ENCODE measurements at places on chromosomes 12 and 14.

- DNase-seq: no peak
Observed at GRCh38 chr12:97875064-97875463, 412.5 kb downstream of the RMST start.

DNA sequence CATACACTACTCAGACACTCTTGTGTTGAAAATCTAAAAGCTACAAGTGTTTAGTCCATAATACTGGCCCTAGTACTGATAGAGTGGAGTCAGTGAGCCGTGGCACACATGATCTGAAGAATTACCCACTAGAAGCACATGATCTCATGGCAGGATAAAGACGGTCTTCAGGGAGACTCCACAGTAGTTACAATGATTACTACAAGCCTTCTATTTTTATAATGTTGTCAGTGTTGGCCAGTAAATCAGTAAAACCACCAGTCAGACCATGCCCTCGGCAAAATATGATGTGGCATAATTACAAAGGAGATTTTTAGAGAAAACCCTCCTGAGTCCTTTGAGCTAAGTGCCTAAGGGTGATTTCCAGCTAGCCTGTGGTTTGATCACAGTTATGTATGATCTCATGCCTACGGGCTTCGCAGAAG is 114.9 kb downstream of the PDZRN4 start:
- no peak for DNase-seq

DNA sequence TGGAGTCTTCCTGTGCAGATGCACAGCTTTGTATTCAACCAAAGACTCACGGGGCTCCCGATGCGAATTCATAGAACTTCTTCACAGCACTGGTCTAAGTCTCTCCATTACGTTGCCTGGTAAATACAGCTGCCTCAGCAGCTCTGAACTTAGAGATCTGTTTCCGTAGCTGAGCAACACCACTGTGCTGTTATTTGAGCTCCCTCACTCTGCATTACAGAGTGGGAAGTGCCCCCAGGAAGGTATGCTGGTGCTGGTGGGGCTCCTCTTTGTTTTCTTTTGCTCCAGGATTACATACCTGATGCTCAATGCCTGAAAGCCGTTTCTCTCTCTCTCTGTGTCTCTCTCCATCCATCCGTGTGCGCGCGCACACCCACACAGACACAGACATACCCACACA is 227.5 kb upstream of the RMST start:
- DNase-seq: no peak

GRCh38 chr12:76201316-76201715 is 116.8 kb upstream of the NAP1L1 start:
- no peak for DNase-seq

DNA sequence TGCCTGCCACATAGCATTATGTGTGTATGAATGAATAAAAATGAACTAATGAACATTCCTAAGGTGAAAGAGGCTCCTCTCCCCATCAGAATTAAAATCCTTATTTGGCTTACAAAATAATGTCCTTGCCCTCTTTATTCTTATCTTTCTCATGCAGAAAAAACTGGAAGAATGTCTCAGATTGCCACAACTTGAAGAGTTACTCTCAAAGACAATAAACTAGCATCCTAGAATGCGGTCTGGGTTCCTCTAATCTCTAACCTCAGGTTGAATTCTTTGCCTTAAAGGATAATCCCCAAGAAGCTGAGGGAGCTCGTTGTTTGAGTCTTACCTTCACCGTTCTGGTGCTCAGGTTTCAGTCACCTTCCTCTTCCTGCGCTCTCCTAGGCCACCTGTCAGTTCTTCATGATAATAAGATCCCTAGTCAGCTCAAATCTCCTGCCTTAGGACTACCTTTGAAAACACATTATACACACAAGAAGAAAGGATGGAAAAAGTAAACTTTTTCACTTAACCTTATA is 147.1 kb downstream of the PHLDA1 start:
- DNase-seq: no peak

- DNase-seq: no peak
Observed at GRCh38 chr14:56351861-56352260, 227.7 kb upstream of the TMEM260 start.

GRCh38 chr12:94815958-94816357 is 165.6 kb upstream of the TMCC3 start:
- DNase-seq: no peak

GRCh38 chr12:124713041-124713435 is 145.6 kb upstream of the NCOR2 start:
- no peak for DNase-seq

DNA sequence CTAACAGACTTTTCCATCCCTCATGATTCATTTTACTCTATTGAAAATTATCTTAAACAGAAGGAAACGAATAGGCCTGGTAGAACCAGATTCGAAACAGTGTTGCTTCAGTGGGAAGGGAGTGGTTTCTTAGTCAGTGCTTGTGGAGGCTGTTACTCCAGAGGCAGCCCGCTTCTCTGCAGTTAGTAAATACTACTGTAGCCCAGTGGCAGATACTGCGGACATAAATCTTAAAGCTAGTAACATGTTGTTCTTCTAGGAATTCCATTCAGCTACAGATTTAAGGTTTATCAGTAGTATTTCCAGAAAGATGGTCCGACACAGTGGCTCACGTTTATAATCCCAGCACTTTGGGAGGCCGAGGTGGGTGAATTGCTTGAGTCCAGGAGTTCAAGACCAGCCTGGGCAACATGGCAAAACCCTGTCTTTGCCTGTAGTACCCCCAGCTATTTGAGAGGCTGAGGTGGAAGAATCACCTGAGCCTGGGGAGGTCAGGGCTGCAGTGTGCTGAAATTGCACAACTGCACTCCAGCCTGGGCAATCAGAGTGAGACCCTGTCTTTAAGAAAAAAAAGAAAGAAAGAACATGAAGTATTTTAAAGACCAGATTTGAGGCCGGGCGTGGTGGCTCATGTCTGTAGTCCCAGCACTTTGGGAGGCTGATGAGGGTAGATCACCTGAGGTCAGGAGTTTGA is 45.9 kb downstream of the DIP2B start:
- DNase-seq: no peak

DNA sequence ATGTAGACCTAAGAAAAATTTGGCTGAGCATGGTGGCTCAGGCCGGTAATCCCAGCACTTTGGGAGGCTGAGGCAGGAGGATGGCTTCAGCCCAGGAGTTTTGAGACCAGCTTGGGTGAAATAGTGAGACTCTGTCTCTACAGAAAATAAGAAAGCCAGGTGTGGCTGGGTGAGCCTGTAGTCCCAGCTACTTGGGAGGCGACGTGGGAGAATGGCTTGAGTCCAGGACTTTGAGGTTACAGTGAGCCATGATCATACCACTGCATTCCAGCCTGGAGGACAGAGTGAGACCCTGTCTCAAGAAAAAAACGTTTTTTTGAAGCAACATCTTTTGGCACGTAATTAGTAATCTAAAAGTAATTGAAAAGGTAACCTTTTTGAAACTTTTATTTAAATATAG is 70.9 kb downstream of the FERMT2 start:
- DNase-seq: no peak

DNA sequence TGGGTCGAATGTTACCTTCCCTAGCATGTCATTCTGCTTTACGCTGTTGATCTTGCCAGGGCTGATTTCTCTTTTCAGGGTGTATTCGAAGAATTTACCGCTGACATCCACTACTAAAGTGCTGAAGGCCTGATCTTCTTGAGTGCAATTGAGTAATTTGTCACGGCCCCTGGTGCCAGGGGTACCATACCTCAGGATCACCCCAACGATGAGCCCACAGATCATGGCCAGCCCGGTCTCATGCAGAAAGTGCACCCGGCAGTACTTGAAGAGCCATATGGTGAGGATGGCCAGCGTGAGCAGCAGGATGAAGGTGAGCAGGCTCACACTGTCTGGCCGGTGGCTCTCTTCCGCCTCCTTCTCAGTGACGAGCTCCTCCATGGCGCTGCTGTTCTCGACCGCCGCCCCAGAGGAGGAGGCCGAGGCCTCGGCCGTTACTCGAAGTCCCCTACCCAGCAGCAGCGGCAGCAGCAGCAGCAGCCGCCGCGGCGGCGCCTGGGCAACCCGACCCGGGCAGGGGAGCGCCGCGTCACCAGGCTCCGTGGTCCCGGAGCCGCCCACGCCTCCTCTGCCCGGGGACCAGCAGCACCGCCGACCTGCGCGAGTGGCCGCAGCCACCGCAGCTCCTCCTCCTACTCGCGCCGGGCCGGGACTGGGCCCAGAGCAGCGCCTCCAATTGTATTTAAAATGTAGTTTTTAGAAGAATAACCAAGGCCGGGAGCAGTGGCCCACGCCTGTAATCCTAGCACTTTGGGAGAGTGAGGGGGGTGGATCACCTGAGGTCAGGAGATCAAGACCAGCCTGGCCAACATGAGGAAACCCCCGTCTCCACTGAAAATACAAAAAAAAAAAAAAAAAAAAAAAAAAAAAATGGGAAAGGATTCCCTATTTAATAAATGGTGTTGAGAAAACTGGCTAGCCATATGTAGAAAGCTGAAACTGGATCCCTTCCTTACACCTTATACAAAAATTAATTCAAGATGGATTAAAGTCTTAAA is 58.5 kb upstream of the TMPO start:
- peak; percentile 34 for DNase-seq

GRCh38 chr12:98470469-98471082 is 44.8 kb upstream of the TMPO start:
- DNase-seq: no peak

Measured in NCI-H510A treated with DMSO at 0.1 percent for 48 hours (cell line).